Activated CD4-positive, alpha-beta T cell treated with anti-CD3 and anti-CD28 coated beads, Interleukin-2, amount 10 ng/mL, durations not matched to agents 7 days and 5 days (primary cell): ENCODE measurements at places on chromosomes 4 and X. TPM values are rescaled to one million over a fixed set of nuclear protein-coding genes. Genes with fewer than 3 reads are reported as not detected.

SULT1E1 gene
- total RNA-seq = not detected

FAM149A gene
- total RNA-seq = 0.50 TPM

DNA sequence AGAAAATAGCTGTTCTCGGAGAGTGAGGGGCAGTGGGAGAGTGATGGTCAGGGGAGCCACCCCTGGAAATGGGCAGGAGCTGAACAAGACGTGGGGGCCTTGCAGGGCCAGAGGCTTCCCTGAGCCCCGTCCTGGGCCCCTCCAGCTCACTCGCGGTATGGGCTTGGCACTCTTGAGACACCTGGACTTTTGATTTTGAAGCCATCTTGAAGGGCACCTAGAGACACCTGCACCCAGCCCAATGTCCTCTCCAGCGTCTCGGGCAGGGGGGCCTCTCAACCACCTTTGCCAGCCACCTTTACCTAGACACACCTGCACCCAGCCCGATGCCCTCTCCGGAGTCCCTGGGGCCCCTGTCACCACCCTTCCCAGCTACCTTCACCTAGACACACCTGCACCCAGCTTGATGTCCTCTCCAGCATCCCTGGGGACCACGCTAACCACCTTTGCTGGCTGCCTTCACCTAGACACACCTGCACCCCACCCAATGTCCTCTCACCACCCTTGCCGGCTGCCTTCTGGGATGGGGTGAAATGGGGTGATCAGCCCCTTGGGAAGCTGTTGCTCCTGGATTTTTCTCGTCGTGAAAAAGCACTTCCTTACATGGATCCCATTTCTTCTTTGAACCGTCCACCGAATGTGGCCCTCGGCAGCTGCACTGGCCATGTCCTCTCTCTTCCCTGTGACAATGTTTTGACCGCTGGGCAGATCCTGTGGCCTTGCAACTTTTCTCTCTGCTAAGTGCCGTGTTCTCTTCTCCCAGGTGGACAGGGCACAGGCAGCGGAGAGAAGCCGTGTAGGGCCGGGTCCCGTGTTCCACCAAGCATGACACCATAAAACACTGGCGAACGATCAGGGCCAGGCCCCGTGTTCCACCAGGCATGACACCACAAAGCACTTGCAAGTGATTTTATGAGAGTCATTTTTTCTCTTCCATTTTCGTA, 47.5 kb downstream of the CPZ start:
- no peak for DNase-seq

- DNase-seq = no peak
These were observed 63.0 kb upstream of the WDFY3 start for GRCh38 chr4:85029453-85029852.

DNA sequence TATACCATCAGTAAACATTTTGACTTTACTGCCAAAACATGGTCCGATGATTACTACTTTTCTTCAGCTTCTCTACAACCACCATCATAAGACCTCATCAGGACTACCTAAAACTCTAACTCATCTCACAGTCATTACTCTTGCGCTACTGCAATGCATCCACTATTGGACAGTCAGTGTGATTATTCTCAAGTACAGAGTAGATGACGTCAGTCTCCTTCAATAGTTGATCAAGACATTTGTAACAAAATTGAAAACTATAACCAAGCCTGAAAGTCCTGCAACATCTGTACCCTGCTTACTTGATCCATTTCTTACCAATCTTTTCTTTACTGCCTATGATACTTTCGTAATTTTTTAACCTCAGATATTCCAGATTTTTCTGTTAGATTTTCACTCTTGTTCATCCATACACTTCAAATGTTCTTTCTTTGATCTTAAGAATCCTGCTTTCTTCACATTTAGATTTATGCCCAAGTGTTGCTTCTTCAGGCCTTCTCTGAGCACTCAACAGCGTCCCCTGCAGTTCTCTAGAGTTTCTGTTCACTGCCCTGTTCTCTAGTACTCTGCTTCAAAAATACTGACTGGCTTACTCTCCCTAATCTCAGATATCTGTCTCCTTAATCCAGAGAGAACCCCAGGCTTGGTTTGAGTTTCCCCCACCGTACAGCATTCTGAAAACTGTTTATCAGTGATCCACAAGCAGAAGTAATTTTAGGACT, 1517.6 kb downstream of the STIM2 start:
- no peak for DNase-seq

GRCh38 chr4:2248821-2249261, 6.9 kb upstream of the HAUS3 start:
- no peak for DNase-seq

DNA sequence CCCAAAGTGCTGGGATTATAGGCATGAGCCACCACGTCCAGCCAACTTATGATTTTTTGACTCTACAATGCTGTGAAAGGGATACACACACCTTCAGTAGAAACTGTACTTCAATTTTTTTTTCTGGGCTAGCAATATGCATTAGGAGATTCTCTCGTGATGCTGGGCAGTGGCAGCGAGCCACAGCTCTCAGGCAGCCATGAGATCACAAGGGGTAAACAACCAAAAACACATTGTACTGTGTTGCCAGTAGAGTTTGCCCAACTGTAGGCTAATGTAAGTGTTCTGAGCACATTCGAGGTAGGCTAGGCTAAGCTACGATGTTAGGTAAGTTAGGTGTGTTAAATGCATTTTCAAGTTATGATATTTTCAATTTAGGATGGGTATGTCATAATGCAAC, 25.7 kb downstream of the RAB33A start:
- DNase-seq = no peak

DNA sequence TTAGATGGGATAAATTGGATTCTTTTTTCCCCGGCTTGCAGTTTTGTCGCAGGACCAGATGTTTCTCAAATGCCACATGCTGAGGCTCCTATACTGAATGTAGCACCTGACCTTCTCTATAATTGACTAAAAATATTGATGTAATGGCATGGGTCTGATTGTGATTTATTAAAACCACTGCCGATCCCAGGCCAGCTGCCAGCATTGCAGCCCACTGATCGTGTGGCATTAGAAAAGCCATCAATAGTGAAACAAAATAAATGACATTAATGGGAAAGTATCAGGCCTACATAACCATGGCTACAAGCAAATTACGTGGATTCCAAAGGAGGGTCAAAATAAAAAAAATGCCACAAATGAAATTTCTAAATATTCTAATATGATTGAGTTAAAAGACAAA, 98.7 kb downstream of the MAB21L2 start:
- DNase-seq = no peak

DNA sequence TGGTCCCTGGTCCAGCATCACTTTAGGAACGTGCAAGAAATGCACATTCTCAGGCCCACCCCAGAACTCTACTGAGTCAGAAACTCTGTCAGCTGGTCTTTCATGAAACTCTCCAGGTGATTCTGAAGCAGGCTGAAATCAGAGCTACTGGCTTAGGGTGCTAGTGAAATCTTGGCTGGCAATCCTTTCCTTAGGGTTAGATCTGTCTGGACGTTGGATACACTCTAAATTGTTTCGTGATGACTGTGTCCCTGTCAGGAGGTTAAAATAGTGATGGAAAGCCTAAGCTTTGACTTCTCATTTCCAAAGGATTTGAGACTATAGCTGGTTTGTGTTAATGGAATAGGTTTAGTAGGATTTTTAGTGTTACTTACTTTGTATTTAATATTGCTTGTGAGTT, 99.1 kb downstream of the ARHGAP10 start:
- no peak for DNase-seq

DNA sequence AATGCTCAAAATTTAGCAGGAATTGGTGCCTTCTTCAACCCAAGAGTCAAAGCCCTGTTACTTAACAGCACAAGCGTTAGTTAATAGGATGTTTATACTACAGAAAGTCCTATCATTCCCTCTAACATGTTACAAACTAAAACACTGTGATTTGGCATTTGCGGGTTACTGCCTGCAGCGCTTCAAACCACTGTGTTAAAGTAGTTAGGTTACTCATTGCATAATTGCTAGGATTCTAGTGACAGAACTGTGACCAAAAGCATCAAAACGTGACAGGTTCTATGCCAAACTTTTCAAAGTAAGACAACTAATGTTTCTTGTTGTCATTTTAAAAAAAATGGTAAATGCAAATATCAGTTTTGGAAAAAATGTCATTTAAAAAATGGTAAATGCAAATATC, 442.8 kb upstream of the ZFP42 start:
- no peak for DNase-seq

GRCh38 chr4:138890891-138891570, 124.5 kb upstream of the NOCT start:
- DNase-seq = no peak

DNA sequence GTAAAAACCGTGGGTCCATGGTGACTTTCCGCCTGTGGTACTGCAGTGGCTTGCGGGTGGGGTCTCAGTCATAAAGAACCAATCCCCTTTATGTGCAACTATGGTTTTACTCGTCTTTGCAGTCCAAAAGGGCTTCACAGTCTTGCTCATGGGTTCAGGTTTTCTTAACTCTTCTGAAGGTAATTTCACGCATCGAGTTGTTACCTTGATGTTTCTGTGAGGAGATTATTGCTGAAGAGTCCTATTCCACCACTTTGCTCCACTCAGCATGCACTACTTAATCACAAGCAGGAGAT, 41.5 kb downstream of the F8 start:
- DNase-seq = no peak
